GF-D8 (cell line): ENCODE measurements at places on chromosomes 12 and 14.
A peak's percentile ranks its signal among the peaks of the same experiment; 100 is the strongest.

GRCh38 chr12:119314290-119314689 is 20.2 kb upstream of the CCDC60 start:
- DNase-seq = no peak

DNA sequence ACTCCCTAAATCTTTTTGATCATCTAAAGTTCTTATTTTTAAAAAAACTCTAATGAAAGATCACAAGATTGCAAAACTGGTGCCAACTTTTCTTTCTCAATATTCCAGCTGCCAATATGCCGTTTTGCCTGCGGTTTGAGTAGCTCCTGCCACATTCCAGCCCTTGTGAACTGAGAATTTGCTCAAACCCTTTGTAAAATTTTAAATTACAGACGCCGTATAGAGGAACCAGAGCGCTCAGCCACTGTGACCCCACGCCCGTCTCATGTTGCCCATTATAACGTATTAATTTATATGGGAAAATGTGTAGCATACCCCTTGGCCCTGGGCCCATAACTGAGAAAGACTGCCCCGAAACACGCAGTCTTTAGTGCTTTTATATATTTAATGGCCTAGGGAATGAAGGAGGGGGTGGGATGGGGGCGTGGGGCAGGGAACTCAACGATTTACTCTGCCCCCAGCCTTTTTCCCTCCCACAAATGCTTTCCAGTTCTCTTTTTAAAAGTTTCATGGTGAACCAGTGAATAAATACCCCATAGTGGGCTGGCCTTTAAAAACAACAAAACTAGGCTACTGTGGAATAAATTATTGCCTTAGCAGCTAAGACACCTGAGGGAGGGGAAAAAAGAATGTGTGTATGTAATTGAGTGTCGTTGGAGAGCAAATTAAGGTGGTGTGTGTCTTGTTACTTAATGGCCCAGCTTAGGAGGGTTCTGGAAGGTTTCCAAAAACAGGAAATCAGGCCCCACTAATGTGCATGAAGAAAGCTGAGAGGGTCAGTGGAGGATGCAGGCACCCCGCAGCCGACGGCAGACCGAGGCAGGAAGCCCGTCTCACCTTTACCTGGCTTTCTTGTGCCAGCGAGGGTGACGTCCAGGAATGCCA is 45.7 kb upstream of the RFLNA start:
- no peak for DNase-seq

DNA sequence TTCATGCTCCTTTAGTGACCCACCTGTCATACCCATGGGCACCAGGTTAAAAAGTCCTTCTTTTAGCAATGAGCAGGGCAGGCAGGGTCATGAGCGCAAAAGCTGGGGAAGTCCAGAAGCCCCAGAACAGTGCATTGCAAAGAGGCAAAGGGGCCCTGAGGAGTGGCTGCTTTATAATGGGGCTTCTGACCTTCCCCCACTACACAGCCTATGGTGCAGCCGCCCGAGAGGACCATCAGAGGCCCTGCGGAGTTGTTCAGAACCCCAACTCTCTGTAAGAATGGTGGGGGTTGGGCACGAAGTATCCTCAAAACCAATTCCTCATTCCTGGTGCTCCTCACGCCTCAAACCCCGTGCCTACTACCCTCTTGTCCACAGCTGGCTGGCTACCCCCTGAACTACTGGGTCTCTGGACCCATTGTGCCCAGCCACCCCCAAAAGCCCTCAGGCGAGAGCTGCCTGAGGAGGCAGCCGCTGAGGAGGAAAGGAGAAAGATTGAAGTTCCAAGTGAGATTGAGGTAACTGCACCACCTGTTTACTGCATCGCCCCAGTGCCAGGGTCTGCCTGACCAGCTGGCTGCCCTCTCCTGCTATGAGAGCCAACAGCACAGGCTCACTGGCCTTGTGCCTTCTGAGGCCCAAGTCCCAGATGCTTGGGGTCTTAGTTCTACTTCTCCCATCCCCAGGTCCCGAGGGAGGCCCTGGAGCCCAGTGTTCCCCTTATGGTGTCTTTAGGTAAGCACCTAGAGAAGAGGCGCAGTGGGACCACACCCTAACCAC is 6.7 kb downstream of the REC8 start:
- no peak for DNase-seq

GRCh38 chr12:102638777-102639176 is 158.4 kb upstream of the IGF1 start:
- DNase-seq = no peak

DNA sequence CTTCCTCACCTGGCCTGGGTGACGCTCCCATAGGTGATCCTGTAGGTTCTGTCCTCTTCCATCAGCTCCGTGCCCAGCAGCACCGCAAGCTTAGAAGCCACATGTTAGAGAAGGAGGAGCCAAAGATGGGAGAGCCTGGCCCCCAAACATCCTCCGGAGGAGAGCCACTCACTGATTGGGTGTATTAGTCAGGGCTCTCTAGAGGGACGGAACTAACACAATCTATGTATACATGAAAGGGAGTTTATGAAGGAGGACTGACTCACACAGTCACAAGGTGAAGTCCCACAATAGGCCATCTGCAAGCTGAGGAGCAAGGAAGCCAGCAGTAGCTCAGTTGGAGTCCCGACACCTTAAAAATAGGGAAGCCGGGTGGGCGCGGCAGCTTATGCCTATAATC is 1273.1 kb upstream of the TMEM132C start:
- DNase-seq = no peak

- no peak for DNase-seq
Observed at GRCh38 chr12:1644534-1645438, 15.8 kb downstream of the WNT5B start.

DNA sequence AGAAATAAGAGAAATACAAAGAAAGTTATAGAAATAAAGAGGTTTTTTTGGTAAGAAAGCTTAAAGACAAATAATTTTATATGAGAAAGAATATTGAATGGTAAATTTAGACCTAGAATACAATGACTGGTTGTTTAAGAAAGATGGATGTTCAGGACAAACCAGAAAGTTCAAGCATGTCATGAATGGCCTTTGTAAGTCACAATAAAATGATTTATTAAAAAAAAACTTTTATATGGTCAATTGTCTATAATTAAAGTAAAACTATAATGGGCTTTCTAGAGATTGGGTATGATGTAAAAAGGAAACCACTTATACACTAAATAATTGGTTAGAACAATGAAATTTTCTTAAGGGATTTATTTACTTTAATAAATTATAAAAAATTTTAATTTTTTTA is 19.8 kb upstream of the CAPRIN2 start:
- DNase-seq = no peak

DNA sequence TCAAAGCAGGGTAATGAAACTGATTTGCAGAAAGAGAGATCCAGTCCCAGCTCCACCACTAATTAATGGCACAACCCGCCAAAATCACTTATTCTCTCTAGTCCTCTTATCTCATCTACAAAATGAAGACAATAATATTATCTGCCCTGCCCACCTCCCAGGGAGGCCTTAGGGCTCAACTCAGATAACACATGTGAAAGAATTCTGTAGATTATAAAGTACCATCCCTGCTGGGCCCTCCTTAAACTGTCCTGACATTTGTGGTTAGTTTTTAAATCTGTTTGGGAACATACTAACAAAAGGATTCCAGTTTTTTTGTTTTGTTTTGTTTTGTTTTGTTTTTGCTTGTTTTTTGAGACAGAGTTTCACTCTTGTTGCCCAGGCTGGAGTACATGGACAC is 7.3 kb downstream of the POMT2 start:
- no peak for DNase-seq

DNA sequence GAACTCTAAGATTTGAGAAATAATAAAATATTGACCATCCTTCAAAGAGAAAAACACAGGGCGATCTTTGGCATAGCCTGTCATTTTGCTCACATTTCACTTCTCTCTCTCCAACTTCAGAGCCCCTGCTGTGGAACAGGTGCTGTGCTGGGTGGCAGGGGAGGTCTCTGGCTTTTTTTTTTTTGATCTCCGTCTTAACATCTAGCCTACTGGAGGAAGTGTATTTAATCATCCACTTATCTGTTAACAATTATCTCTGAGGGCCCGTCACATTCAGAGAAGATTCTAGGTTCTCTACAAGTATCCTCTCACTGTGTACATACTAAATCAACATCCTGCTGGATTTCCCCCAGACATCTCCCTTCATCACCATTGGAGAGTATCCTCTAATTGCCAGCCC is 34.1 kb downstream of the CHST11 start:
- DNase-seq = no peak

GRCh38 chr14:79708426-79709388 is 502.6 kb downstream of the DIO2 start:
- no peak for DNase-seq

- no peak for DNase-seq
Observed at GRCh38 chr12:31629756-31630732, 29.4 kb upstream of the ETFBKMT start.

DNA sequence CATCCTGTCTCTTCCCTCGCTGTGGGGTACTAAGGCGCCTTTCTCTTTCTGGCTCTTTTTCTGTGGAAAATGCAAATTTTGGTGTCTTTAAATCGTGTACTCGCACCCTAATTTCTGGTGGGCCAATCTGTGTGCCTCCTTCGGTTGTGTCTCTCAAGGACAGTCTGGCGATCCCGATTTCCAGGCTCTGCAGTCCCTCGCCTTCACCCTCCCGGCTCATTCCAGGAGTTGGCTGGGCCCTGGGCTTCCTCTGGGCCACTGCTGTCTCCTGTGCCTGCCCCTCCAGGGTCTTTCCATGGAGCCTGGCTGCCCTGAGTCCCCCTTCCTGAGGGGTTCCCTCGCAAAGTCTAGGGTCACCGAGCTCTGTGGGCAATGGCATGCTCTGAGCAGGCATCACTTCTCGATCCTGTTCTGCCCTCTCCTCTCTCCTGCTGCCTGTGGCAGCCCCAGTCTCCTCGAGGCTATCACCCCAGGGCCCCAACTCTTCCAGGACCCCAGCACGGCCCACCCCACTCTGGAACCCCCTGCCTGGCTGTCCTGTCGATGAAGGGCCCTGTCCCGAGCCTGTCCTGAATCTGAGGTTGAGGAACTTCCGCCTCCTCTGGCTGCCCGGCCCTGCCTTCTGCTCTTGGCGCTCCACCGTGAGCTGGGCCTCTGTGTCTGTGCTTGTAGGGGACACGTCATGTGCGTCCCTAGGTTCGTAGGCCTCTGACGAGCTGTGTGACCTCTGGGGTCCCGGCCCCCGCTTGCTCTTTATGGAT is 24.1 kb downstream of the AHNAK2 start:
- no peak for DNase-seq

- no peak for DNase-seq
Observed at GRCh38 chr12:133129368-133130037, 571 bp downstream of the ZNF891 start.

DNA sequence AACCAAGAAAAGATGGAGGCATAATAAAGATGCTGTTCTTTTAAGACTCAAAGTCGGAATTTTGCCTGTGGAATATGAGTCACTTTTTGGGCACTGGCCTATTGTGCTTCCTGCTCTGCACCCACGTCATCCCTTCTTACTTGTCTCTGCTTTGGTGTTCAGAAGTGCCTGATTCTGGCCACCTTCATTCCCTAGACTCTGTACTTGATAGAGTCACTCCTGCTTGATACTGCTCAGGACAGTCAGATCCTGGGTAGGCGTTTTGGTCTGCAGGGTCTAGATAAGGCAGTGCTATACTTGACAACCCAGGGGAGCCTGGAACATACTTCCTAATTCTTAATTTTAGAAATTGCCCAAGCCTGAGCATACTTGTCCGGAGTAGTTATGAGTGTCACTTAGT is 1.9 kb downstream of the LRRK2 start:
- DNase-seq = no peak

DNA sequence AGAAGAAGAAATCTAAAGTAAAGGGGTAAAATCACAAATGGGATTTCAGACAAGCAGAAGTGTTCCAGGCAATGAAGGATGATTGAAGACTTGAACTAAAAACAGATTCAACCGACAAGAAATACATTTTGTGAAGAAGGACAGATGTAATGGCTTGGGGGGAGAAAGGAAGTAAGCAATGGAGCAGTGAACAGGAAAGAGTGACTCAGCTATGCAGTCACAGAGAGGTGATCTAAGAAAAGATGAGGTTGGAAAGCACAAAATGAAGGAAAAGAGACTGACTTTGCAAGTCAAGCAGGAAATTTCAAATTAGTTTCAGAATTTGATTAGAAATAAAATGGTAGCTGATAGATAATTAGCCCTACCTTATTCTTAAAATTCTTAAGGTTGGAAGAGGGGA is 66.5 kb downstream of the PUS7L start:
- DNase-seq = peak; percentile 26

- no peak for DNase-seq
Observed at GRCh38 chr12:109670731-109671130, 42.9 kb upstream of the FAM222A start.

GRCh38 chr14:35339761-35340406 is 47.7 kb downstream of the PSMA6 start:
- peak; percentile 78 for DNase-seq

DNA sequence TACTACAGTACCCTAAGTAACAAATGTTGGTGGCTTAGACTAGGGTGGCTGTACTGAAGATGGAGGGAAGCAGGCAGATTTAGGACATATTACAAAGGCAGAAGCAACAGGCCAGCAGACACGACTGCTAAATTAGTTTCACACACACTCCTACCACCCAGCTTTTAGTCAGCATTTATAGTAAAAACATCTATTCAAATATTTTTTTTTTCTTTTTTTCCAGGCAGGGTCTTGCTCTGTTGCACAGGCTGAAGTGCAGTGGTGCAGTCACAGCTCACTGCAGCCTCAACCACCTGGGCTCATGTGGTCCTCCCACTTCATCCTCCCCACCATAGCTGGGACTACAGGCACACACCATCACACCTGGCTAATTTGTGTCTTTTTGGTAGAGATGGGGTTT is 72.9 kb downstream of the CDK17 start:
- DNase-seq = no peak

DNA sequence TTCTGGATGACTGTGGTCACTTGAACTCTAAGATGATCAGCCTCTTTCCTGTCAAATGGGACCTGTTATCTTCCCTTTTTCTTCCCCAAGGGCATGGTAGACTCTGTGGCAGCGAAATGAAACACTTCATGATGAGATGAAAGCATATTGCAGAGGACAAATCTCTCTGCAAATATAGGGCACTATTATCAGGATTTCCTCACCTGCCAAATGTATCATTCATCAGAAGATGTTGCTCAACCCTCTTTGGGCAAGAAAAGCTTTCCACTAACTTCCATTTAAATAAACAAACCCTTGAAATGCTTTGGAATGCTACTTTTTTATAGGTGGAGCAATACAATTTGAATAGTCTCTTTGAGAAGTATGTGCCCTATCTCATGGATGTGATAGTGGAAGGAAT is 105.0 kb downstream of the DNAH10 start:
- no peak for DNase-seq

DNA sequence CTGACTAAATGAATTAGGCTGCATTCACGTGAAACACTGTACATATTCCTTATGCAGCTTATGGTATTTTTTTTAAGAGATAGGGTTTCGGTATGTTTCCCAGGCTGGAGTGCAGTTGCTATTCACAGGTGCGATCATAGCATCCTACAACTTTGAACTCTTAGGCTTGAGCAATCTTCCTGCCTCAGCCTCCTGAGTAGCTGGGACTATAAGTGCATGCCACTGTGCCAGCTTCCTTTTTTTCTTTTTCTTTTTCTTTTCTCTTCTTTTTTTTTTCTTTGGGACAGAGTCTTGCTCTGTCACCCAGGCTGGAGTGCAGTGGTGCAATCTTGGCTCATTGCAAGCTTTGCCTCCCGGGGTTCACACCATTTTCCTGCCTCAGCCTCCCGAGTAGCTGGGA is 35.8 kb upstream of the SPPL3 start:
- peak; percentile 12 for DNase-seq
